Left renal pelvis (tissue), 4 donors: ENCODE measurements at places on chromosomes 6 and 20.

DNA sequence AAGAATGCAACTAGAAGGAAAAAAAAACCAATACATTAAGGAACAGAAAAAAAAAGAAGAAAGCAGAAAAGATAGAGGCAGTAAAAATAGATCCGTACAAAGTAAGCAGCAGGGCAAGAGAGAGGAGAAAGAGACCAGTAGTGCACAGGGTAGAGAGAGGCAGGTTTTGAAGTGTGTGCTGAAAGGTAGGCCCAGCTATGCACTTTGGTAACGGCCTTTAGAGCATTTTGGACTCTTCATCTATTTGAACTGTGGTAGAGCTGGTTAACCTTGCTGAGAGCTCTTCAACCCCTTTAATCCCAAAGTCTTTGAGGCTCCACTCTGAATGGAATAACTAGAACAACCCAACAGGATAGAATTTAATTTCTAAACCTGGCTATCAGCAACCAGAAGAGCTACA is 45.2 kb downstream of the ADGRB3 start:
- DNase-seq = no peak

DNA sequence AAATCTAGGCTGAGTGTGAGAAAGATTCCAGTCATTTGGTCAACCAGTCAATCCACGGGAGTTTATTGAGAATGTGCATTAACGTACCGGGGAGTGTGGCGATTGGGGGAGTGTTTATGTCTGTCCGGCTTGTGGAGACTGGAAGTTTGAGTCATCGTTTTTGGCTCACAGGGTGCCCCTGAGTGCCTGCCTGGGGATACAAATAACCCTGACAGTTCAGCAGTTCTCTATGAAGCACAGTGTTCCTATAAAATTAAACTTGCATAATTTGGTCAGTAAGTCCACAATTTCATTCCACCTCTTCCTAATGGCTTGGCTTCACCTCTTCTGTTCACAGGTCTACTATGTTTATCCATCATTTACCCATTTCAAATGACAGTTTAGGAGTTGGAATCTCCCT is 72.6 kb upstream of the PLEKHG1 start:
- DNase-seq = no peak

GRCh38 chr6:163180874-163181541 is 233.5 kb upstream of the QKI start:
- peak; percentile 7 for DNase-seq

DNA sequence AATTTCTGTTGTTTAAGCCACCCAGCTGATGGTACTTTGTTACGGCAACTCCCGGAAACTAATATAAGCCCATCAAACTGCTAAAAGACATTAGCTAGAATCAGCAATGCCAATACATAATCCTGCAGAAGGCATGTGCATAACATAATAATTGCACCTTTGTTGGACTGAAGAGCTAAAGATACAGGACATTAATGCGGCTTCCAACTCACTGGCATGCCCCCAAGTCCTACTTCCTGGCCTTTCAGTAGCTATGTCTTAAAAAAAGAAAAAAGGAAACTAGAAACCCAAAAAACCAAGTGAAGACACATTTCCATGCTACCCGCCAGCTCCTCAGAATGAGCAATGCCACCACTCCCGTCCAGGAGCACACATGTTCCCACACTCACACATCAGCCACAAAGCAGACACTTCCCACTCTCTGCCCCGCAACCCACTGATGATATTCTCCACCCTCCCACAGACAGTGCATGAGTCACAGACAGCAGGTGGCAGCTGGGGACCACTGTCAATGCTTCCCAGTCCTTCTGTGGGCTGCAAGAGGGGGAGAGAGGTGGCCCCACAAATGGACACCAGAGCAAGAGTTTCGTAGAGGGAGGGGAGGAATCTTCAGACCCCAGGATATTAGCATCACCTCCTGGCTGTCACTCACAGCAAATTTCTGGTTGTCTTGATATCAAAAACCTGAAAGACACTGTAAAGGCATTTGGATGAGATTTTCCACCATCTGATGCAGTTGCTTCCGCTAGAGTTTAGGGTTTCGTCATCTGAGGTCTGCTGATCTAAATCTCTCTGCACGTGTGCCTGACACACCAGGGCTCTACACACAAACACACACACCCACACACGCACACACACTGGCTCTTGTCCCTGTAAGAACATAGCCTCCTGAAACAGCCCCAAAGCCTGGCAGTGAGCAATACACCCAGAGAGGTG is 32.8 kb downstream of the GFOD1 start:
- no peak for DNase-seq

- no peak for DNase-seq
Observed at GRCh38 chr6:152318278-152318677, 318.9 kb downstream of the SYNE1 start.

DNA sequence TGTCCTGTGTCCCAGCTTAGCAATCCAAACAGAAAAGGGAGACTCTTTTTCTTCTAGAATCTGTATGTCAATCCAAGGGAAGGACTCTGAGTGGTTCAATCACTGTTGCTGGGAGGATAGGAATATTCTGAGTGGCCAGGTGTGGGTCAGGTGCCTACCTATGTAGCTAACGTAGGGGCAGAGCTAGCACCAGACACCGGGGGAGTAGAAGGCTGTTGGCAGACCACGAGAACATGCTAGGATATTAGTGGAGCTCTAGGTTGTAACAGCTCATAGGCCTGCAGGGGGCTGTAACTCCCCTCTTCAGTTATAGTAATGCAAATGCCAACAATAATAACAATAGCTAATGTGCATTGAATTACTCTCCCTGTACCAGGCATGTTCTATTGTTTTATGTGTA is 39.8 kb upstream of the EPB41L1 start:
- DNase-seq = no peak
